Fibroblast of lung (primary cell): ENCODE measurements at places on chromosomes 12 and 14.
A peak's percentile ranks its signal among the peaks of the same experiment; 100 is the strongest.

GRCh38 chr14:103239751-103240150, 94.3 kb upstream of the EIF5 start:
- no peaks in the 10 kb centered on the region for H3K36me3 ChIP-seq
- peaks cover 5% of the 10 kb centered on the region for H3K27me3 ChIP-seq
- no peak overlapping the region for H3K27ac ChIP-seq
- no peak for DNase-seq
- no peak overlapping the region for H3K4me3 ChIP-seq

DNA sequence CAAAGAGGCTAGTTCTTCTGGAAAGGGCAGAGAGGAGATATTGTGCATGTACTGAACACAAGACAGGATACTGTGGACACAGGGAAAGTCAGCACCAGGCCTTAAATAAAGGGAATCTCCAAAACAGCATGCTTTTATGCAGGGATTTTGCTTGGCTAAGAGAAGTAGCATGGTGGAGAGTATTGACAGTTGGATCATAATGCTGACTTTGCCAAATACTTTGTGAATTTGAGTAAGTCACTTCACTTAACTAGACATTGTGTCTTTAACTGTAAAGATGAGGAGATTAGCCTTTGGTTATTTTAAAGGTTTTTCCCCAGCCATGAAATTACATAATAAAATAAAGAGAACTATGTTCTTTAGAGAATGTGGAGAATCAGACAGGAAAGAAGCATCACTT, 24.5 kb downstream of the GALNT8 start:
- H3K27ac ChIP-seq, result no peak overlapping the region
- no peaks in the 10 kb centered on the region for H3K36me3 ChIP-seq
- DNase-seq, result no peak
- no peak overlapping the region for H3K4me3 ChIP-seq

DNA sequence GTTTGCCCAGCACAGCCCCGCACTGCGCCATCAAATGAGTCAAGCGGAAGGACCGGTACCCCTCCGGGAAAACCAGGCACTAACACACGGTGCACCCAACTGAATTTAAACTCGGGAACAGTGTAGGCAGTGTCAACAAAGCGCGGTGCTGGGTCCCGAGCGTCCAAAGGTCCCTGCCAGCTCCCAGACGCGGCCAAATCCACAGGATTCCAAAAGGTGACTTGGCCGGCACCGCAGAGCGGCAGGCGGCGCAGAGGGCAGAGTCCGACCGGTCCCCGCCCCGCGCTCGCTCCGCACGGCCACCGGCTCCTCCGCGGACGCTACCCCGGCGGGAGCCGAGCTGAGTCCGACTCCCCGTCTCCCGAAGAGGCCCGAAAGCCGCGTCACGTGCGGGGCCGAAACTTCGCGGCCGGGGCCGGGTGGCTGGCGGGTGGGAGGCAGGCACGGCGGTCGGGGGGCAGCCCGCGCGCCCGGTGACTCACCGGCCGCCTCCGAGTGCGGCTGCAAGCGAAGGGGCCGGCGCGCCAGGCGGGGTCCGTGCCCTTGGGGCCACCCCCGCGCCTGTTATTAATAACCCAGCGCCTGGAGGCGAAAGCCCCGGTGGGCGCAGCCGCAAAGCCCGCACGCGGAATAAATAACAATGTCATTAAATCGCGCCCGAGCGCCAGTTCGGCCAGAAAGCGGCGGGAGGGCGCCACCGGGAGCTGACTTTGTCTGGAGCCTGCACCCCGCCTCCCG, 863 bp downstream of the DENND5B start:
- H3K27me3 ChIP-seq, result no peaks in the 10 kb centered on the region
- peak; percentile 66 for DNase-seq
- peaks cover 3% of the 10 kb centered on the region for H3K4me1 ChIP-seq

GRCh38 chr12:12689647-12690300, 6.2 kb downstream of the GPR19 start:
- H3K27ac ChIP-seq, result no peak overlapping the region
- no peak overlapping the region for H3K4me3 ChIP-seq
- no peak for DNase-seq
- H3K27me3 ChIP-seq, result no peaks in the 10 kb centered on the region
- no peaks in the 10 kb centered on the region for H3K36me3 ChIP-seq
- H3K4me1 ChIP-seq, result no peaks in the 10 kb centered on the region

- no peak for DNase-seq
- H3K4me3 ChIP-seq, result no peak overlapping the region
- no peak overlapping the region for H3K27ac ChIP-seq
These were observed 717.8 kb upstream of the SEL1L start for GRCh38 chr14:82251494-82251893.

- H3K4me3 ChIP-seq, result no peak within 1 kb of the TSS
- peak; percentile 13 for DNase-seq
- H3K4me1 ChIP-seq, result no peaks in the 10 kb centered on the region
- H3K36me3 ChIP-seq, result no peaks in the 10 kb centered on the region
These were observed at the start of gene KCNK10 for GRCh38 chr14:88323086-88323522. Gene KCNK10 (minus strand): TSS chr14:88323269. CDS start chr14:88322798, 471 bp downstream.
